ENCODE measurements at places on chromosomes 5 and 9. TPM values are rescaled to one million over a fixed set of nuclear protein-coding genes. Genes with fewer than 3 reads are reported as not detected.
A peak's percentile ranks its signal among the peaks of the same experiment; 100 is the strongest.

DNA sequence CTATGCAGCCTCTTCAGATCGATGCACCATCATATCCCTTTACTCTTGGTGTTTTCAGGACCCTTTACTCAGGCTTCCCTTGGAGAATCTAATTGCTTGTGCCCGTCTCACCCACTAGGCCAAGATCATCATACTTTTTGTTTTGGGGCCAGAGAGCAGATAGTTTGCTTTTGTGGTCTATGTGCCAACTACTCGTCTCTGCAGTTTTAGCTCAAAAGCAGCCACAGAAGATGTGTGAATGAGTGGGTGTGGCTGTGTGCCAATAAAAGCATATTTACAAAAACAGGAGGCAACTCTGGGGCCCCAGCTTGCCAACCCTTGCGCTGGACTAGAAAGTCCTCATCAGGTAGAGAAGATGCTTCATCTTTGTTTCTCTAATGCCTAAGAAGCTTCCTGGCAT is 216.8 kb downstream of the SEMA5A start:
- no peaks in the 10 kb centered on the region for H3K4me1 ChIP-seq
- no peaks in the 10 kb centered on the region for H3K27me3 ChIP-seq
- DNase-seq = no peak

DNA sequence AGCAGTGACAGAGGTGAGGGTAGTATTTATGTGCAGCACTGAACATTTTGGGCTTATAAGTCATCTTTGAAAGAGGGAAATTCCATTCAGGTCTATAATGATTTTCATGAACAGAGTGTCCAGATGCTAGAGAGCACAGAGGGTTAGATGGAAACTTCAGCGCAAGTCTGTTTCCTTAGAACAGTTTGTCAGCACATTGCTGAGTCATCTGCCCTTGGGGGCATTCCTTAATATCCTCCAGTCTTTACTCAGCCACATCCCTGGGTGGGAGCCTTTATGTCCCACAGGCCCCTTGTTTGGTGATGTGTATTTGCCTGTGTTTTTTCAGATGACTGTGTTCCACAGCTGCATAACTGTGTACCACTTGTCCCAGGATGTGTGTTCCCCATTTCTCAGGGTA is 138.5 kb upstream of the S1PR3 start:
- no peaks in the 10 kb centered on the region for H3K36me3 ChIP-seq
- H3K27me3 ChIP-seq = no peaks in the 10 kb centered on the region
- peak; percentile 30 for DNase-seq
- H3K4me3 ChIP-seq = no peak overlapping the region
- no peaks in the 10 kb centered on the region for H3K4me1 ChIP-seq
- H3K27ac ChIP-seq = no peak overlapping the region

HRH2 gene
- total RNA-seq = 1.6 TPM

DNA sequence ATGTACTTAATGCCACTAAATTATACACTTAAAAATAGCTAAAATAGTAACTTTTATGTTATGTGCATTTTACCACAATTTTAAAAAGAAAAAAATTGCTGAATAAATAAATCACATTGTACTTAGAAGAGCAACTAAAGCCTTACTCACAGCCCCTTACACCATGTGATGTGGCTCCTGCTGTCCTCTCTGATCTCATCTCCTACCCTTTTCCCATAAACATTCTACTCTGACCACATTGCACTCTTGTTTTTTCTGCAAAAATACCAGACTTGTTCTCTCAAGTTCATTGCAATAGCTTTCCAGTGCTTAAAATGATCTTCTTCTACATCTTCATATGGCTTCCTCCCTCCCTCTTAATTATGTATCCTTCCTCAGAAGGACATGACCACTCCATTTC is 268.4 kb downstream of the ELAVL2 start:
- no peaks in the 10 kb centered on the region for H3K36me3 ChIP-seq
- no peak overlapping the region for H3K27ac ChIP-seq
- H3K4me3 ChIP-seq = no peak overlapping the region
- H3K27me3 ChIP-seq = no peaks in the 10 kb centered on the region
- no peak for DNase-seq
- H3K4me1 ChIP-seq = no peaks in the 10 kb centered on the region

DNA sequence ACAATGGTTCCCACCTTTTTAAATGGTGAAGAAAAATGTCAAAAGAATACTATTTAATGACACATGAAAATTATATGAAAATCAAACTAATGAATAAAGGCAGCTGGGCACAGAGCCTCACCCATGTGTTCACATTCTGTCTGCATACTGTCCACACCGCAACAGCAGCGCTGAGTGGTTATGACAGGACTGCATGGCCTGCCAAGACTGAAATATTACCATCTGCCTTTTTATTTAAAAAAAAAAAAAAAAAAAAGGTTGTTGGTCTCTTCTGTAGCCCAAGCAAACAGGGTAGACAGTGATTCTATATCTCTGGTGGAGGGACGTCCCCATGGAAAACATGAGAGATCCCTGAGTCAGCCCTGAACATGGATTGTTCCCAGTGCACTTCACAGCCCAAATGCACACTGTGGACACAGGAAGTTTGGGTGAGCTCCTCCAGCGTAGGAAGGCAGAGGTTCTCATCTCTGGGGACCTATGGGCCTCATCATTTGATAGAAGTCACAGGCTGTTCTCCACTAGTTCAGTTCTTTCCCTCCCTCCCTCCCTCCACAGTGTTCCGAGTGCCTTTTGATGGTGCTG is 44.9 kb upstream of the SHC3 start:
- H3K4me1 ChIP-seq = no peaks in the 10 kb centered on the region
- no peak for DNase-seq
- H3K4me3 ChIP-seq = no peak overlapping the region
- no peaks in the 10 kb centered on the region for H3K27me3 ChIP-seq

All from gastrocnemius medialis (tissue), 4 donors.